GM23338 (cell line): ENCODE measurements at places on chromosomes 13 and 19.
A peak's percentile ranks its signal among the peaks of the same experiment; 100 is the strongest.

DNA sequence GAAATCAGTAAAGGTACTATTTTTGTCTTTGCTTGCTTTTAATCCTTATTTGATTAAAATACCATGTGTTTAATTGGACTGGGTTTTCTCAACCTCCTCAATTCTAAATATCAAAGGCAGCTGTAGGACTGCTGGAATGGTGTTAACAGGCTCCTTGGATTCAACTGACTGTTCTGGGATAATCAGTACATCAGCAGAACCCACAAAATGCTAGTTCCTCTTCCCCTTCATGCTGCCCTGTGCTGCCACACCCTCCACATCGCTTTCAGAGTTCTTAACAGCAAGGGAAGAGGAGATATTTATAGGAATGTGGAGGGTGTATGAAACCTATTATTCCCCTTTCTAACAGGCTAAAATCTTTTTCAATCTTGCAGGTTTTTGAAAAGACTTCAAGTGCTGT lies 82.4 kb downstream of the KCTD12 start:
- H3K4me1 ChIP-seq = no peaks in the 10 kb centered on the region
- DNase-seq = no peak
- H3K27ac ChIP-seq = no peak overlapping the region
- H3K27me3 ChIP-seq = no peaks in the 10 kb centered on the region
- no peak overlapping the region for H3K4me3 ChIP-seq

DNA sequence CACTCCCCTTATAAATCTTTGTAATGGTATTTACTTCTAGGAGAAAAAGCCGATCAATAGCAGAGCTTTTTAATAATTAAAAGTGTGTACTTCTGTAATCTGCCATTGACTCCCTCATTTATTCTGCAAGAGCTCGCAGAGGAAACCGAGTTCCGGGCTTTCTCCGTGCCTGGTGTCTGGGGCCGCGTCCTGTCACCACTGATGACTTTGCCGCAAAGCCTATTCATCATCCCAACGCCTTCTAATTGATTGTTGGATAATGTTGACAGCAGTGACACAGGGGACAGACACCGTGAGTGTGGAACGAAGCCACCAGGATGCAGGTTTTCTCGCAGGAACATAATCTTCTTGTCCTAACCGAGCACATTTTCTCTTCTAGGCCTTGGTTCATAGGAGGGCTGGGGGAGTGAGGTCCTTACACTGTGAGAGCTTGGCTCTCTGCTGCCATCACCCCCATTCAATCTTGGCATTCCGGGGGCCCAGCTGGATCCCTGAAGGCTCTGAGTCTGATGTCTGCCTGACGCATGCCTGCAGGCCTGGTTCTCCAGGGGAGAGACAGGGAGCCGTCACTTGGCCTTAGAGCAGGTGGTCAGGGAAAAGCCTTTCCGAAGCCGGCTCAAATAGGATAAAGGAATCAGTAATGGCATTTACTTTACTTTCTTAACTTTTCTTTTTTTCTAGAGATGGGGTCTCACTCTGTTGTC lies 110.3 kb downstream of the KDM4B start:
- H3K27ac ChIP-seq = no peak overlapping the region
- peaks cover 5% of the 10 kb centered on the region; the same call in 1 of the 2 replicates for H3K4me1 ChIP-seq

DNA sequence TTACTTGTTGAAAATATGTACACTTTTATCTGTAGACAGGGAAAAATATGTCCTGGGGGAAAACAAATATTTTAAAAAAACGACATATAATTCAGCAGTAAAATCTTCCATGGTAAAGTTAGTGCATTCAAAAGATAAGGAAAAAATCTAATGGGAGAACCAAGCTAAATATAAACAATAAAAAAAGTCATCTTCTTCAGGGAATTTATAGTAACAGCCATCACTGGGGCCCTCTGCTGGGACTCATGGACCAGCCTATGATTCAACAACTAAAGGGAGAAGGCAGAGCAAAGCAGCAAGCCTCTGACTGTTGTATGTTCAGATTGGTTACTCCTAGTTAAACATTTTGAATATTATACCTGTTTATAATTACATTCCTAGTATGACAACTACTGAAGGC lies 93.0 kb downstream of the ITGBL1 start:
- H3K27ac ChIP-seq = no peak overlapping the region
- DNase-seq = no peak
- no peaks in the 10 kb centered on the region for H3K36me3 ChIP-seq
- H3K4me1 ChIP-seq = no peaks in the 10 kb centered on the region

DNA sequence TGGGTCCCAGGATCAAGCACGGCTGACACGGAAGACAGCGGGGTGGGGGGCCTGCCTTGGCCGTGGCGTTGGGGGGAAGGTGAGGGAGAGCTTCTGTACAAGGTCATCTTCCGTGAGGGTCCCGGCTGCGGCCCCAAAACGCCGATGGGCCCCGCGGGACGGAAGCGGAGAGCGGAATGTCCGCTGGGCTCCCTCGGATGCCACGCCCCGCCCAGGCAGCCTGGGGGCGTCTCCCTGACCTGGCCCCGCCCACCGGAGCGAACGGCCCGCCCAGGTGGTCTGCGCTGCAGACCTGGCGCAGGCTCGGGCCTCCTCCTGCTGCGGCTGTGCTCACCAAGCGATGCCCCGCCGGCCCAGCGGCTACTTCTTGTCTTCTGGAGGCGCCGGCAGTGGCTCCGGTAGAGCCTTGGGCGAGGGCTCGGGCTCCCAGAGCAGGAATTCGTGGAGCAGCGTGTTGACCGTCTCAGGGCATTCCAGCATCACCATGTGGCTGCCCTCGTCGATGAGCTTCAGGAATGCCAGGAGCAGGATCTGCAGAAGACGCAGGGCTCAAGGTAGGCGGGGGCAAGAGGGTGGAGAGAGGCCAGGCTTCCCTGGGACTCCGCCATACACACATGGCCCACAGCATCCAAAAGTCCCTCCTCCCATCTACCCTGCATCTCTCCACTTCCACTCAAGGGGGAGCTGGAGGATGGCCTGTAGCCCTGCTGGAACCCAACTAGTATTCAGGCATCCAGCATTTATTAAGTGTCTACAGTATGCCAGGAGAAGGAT lies 10.7 kb downstream of the ABHD8 start:
- H3K4me3 ChIP-seq = peak overlapping the region; percentile 61
- H3K4me1 ChIP-seq = peaks cover 11% of the 10 kb centered on the region
- H3K36me3 ChIP-seq = no peaks in the 10 kb centered on the region; the same call in 1 of the 2 replicates
- H3K27me3 ChIP-seq = no peaks in the 10 kb centered on the region
- peak; percentile 93 for DNase-seq

DNA sequence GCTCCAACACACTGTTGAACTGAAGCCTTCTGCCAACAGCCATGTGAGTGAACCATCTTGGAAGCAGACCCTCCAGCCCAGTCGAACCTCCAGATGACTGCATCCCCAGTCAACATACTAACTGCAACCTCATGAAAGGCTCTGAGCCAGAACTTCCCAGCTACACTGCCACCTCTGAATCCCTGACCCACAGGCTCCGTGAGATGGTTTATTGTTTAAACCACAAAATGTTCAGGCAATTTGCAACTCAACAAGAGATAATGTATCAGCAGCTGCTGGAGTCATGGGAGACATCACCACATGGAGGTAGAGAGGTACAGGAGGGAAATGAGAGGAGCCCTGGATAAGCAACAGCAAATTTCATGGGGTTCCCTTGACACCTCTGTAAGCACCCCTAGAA lies 266.4 kb upstream of the NBEA start:
- H3K4me1 ChIP-seq = 0 out of 2 replicates have a peak, but pooled peaks cover 4% of the 10 kb centered on the region
- H3K36me3 ChIP-seq = no peaks in the 10 kb centered on the region
- H3K4me3 ChIP-seq = no peak overlapping the region
- DNase-seq = no peak
- no peaks in the 10 kb centered on the region for H3K27me3 ChIP-seq

DNA sequence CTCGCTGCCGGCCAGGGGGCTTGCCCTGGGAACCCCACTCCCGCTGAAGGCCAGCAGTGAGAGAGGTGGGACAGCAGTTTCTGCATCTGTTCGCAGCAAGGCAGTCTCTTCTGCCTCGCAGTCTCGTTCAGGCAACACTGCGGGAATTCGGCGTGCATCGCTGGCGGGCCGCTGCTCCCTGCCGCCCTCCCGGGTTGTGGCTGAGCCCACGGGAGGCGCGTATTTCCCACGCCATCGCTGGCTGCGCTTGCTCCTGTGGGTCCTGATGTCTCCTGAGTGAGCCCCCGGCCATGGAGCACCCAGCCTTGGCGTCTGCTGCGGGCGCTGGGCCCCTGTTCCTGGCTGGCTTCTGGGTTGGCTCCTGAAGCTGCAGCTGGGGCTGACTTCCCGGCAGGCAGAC lies 227.9 kb downstream of the TEX29 start:
- DNase-seq = no peak
- H3K36me3 ChIP-seq = no peaks in the 10 kb centered on the region
- H3K27me3 ChIP-seq = no peaks in the 10 kb centered on the region
- no peaks in the 10 kb centered on the region for H3K4me1 ChIP-seq

- H3K27ac ChIP-seq = no peak overlapping the region
- H3K4me3 ChIP-seq = no peak overlapping the region
- H3K27me3 ChIP-seq = no peaks in the 10 kb centered on the region
Observed at GRCh38 chr13:113608967-113609533, 24.5 kb downstream of the TFDP1 start.

DNA sequence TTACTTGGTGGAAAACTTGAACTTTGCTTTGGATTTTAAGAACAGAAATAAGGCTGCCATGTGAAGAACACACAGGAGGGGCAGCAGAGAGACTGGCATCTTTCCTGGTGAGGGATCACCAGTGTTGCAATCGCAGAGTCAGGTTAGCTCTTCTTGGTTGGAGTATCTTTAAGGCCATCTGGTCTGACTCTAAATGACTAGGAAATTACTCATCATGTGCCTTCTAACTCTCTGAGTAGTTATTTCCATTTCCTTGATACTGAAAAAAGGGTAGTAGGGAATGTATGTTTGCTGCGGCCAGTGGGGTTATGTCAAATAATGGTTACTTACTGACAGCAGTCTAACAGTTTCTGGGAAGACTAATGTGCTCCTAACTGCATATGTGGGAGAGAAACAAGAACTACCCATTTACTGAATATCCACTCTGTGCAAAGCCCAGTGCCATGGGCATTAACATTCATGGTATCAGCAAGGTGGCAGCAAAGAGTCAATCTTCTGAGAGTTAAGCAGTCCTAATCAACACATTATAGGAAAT lies 122.1 kb downstream of the COG6 start:
- no peak overlapping the region for H3K4me3 ChIP-seq
- no peaks in the 10 kb centered on the region for H3K4me1 ChIP-seq
- H3K27me3 ChIP-seq = no peaks in the 10 kb centered on the region
- H3K36me3 ChIP-seq = no peaks in the 10 kb centered on the region

GRCh38 chr19:40383668-40384248 lies 6.2 kb downstream of the HIPK4 start:
- H3K36me3 ChIP-seq = no peaks in the 10 kb centered on the region
- H3K4me1 ChIP-seq = no peaks in the 10 kb centered on the region
- H3K4me3 ChIP-seq = no peak overlapping the region
- H3K27me3 ChIP-seq = no peaks in the 10 kb centered on the region

DNA sequence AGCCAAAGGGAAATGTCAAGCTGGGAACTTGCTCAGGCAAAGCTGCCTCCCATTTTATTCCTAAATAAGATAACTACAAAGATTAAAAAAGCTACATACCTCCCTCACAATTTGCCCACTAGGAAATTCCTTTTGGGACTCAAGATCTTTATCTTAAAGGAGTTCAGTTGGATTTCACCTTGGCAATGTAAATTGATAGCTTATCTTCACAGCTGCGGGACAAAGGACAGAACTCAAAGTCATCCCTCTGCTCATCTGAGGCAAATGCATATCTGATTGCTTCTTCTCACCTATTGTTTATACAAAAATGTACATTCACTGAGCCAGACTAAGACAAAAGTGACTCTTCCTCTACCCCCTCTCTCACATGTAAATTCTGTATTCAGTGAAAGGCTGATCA lies 47.8 kb downstream of the FGF14 start:
- H3K27me3 ChIP-seq = no peaks in the 10 kb centered on the region
- H3K4me3 ChIP-seq = no peak overlapping the region
- no peak overlapping the region for H3K27ac ChIP-seq
- no peaks in the 10 kb centered on the region; the same call in 1 of the 2 replicates for H3K36me3 ChIP-seq
- DNase-seq = no peak
- H3K4me1 ChIP-seq = no peaks in the 10 kb centered on the region

DNA sequence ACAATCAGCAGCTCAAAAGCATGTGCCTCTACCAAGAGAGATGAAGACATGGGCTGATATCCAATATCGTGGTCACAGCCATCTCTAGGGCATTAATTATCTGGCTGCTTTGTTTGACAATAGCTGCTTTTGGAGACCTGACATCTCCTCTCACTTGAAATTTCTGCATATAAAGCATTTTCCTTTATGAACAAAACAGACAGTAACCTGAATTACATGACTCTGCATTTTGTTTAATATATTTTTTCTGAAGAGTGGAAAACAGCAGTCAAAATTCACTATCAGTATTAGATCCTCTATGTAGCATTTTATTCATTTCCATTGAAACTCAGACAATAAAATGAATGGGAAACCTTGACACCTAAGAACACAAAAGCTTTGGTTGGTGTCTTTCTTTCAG lies 42.4 kb upstream of the ESD start:
- H3K4me3 ChIP-seq = no peak overlapping the region
- no peaks in the 10 kb centered on the region for H3K36me3 ChIP-seq
- DNase-seq = no peak
- H3K27me3 ChIP-seq = no peaks in the 10 kb centered on the region
- H3K27ac ChIP-seq = no peak overlapping the region

GRCh38 chr19:34254698-34255432 lies 511 bp downstream of the GARRE1 start:
- DNase-seq = peak; percentile 72
- no peaks in the 10 kb centered on the region for H3K4me1 ChIP-seq
- H3K27ac ChIP-seq = peak overlapping the region; percentile 14; the same call in 1 of the 2 replicates
- no peaks in the 10 kb centered on the region for H3K27me3 ChIP-seq
- H3K4me3 ChIP-seq = peak overlapping the region; percentile 79

- 0 out of 2 replicates have a peak within 1 kb of the TSS, but pooled peaks have one; percentile 19 for H3K27ac ChIP-seq
- DNase-seq = peak; percentile 68
- H3K4me3 ChIP-seq = peak within 1 kb of the TSS; percentile 87
- no peaks in the 10 kb centered on the region for H3K36me3 ChIP-seq
- no peaks in the 10 kb centered on the region for H3K27me3 ChIP-seq
Observed at GRCh38 chr19:56538761-56539263, at the start of gene ZFP28. ZFP28 (plus strand) TSS chr19:56538948; CDS start chr19:56539019, 71 bp downstream.

DNA sequence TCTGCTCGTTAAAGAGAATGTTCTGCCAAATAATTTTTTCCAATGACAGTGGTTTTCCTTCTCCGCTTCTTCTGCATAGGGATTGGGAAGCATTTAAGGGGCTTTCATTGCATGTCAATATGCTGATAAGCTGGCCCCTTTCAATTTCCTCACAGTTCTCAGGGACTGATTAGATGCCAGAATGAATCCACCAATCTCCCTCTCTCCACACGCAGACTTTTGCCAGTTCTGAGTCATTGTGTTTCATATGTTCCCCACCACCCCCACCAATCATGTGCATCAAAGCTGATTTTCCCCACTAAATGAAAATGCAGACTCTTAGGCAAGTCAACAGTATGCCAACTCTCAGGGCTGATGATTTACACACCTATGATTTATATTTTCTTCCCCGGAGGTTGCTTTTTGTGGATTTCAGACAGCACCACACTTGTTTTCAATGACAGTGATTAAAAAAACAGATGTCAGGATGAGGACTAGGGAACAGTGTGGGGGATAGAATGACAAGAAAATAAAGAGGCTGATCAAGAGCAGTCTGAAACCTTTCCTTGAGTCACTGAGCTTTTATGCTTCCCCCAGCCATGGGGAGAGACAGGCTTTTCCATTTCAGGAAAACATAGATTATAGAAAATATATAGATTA lies 47.9 kb upstream of the C13orf42 start:
- peaks cover 54% of the 10 kb centered on the region for H3K4me1 ChIP-seq
- peak overlapping the region; percentile 47; the same call in 1 of the 2 replicates for H3K27ac ChIP-seq
- no peak for DNase-seq
- no peaks in the 10 kb centered on the region for H3K36me3 ChIP-seq
- no peak overlapping the region for H3K4me3 ChIP-seq
